ENCODE measurements at places on chromosomes 11 and 22.

DNA sequence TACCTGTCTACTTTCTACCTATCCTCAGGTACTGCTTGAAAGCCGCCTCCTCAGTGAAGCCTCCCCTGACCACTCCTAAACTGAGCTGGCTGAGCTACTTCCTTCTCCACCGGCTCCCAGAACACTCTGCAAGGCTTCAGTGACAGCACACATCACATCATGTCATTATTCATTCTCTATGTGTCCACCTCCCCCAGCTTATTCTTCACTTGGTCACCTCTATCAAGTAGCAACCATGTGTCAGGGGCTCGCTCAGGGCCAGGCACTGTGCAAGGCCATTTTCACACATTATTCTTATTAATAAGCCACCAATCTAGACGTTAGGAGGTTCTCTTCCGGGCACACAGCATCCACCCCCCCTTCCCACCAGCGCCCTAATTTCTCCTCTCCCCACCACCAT is 3.7 kb upstream of the ELFN2 start:
- DNase-seq = no peak

DNA sequence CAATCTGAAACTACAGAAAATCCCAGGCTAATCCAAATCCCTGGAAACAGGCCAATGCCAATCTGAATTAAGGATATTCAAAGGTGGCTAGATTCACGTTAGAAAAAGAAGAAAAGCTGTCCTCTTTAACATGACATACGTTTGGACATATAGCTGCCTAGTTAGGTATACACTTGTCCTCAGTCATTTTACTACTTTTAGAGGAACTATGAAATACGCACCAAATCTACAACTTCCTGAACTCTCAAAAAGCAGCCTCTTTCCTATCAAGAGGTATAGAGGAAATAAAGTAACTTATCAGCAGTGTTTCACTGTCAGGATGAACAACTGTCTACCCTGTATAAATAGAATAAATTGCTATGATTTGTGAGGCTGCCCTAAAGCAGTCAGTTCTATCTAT is 24.0 kb downstream of the KMT5B start:
- DNase-seq = no peak

DNA sequence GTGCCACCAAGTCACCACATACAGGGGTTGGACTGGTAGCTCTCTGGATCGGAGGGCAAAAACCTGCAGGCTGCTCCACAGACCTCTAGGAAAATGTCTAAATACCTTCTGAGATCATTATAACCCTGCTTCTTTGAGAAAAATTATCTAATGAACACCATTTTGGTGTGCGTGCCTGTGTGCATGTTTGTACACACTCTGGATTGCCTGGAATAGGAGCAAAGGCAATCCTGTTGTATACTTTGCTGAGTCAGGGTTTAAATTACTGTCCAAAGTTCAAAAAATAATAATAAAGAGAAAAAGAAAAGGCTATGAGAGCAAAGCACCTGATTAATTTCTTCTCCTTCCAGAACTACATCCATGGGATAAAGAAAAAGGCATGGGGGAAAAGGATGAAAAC is 11.0 kb downstream of the JAML start:
- no peak for DNase-seq

DNA sequence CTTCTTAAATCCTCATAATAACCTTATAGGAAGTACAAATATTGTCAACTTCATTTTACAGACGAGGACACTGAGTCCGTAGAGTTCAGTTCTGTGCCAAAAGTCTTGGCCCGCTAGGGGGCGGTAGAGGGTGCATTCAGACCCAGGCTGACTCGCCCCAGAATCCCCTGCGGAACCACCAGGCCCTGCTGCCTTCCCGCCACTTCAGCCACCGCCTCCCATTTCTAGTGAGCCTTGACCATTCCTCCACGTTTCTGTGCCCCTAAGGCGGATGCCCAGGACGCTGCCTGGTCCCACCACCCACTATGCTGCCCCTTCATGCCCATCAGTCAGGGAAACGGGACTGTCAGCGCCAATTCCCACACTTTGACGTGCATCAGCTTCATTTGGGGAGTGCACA is 19.1 kb downstream of the SYT13 start:
- no peak for DNase-seq

DNA sequence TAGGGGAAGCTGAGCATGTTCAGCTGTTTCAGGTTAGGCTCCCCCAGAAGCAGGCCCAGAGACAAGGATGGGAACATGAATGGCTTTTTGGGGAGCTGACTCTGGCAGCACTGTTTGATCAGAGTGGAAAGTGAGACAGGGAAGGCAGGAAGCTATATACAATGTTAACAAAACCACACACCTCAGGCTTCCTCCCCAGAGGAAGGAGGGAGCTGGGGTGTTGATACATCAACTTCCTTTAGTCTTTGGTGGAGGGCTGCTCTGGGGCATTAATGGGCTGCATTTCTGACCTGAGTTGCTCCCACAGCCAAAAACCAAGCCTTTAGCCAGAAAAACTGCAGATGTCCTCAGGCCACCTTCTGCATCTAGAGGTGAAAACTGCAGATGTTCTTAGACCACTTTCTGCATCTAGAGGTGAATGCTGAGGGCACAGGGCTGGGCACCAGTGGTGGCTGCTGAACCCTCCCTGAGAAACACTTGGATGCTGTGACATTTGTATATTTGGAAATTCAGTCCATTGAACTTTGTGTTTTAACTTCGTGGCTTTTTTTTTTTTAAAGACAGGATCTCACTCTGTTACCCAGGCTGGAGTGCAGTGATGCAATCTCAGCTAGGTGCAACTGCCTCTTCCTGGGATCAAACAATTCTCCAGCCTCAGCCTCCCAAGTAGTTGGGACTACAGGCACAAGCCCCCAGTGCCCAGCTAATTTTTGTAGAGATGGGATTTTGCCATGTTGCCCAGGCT is 49.9 kb downstream of the KIAA1671 start:
- no peak for DNase-seq

DNA sequence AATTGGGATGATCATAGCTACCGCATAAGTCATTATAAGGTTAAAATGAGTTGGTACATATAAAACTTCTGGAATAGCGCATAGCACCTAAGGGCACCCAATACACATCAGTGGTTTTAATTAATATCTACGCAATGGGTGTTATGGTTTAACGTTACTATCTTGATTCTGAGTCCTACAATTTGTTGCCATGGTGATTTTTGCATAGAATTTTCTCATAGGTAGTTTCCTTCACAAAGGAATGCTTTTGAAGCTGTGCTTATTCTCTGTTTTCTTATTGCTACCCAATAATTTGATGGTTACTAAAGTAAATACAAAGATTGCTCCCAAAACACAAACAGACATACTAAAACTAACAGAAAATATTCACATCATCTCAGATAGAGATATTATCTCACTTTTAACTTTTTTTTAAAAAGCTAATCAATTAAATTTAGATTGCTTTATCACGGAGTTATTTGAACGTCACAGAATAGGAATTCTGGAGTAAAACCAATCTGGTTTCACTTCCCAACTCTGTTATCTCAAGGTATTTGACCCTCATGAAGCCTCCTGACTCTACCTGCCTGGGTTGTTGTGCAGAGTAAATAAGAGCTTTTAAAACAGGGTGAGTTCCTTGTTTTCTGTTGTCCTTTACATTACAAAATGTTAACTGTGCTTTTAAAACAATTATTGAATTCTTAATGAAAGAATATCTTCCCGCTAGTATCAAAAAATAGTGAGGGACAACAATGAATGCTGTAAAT is 635.5 kb upstream of the CCDC90B start:
- DNase-seq = no peak

- no peak for DNase-seq
Measured at GRCh38 chr11:127118811-127119210, 118.2 kb upstream of the KIRREL3 start.

DNA sequence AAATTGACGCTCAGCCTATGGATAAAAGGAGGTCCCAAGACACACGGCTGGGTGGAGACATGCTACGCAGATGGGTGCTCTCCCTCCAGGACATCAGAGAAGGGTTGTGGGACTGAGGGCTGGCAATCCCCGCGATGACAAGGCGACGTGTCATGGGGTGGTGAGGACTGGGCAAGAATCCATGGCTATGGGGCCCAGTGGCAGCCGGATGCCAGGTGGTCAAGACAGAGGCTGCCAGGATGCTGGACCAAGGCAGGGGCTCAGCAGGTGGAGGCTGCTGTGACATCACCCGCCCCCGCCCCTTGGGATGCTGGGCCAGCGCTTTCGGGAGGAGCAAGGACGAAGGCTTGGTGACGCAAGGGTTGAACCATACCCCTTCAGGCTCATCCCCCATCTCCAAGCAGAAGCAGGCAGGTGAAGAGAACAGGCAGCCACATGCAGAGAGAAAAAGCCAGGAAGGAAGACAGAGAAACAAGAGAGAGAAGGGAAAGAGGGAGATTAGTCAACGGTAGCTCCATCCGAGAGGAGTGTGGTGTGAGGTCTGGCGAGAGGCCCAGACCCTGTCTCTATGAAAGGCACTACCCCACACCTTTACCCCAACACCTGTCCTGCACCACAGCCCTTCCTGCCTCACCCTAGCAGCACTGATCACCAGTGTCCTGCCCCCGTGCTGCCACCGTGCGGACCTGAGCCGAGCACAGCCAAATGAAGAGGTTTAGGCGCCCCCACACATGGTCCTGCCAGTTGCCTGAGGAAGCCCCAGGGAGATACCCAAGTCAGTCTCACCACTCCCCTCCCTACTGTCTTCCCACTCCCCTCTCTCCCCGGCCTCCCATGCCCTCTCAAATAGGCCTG is 24.1 kb upstream of the RASL10A start:
- DNase-seq = no peak

DNA sequence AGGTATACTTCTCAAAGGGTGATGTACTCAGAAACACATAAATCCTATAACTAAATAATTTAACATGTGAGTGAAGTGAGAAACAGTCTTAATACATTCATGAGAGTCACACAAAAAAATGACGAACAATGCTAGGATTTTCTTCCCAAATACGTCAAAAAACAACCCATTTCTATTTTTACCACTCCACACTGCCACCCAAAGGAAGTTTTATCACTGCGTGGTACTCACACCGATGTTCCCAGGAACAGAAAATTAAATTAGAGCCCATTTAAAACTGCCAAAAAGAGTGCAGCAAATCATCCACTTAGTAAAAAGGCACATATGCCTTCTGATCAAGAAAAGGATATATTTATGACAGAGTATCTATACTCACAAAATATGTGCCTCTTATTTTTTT is 710.9 kb upstream of the FAT3 start:
- no peak for DNase-seq

GRCh38 chr11:113023228-113023627 is 62.0 kb downstream of the NCAM1 start:
- DNase-seq = no peak

DNA sequence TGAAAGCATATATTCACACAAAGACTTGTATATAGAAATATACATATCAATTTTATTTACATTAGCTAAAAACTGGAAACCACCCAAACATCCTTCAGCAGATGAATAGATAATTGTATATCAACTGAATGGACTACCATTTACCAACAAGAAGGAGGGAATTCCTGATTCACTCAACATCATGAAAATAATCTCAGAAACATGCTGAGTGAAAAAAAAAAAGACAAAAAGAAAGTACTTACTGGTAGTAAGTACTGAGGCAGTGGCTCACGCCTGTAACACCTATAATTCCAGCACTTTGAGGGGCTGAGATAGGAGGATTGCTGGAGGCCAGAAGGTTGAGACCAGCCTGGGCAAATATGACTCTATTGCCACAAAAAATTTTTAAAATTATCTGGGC is 7.4 kb upstream of the IPO7 start:
- DNase-seq = no peak

- DNase-seq = no peak
Measured at GRCh38 chr11:36376009-36376887, 80.2 kb downstream of the PRR5L start.

GRCh38 chr11:73147771-73148681 is 5.9 kb upstream of the FCHSD2 start:
- DNase-seq = no peak

DNA sequence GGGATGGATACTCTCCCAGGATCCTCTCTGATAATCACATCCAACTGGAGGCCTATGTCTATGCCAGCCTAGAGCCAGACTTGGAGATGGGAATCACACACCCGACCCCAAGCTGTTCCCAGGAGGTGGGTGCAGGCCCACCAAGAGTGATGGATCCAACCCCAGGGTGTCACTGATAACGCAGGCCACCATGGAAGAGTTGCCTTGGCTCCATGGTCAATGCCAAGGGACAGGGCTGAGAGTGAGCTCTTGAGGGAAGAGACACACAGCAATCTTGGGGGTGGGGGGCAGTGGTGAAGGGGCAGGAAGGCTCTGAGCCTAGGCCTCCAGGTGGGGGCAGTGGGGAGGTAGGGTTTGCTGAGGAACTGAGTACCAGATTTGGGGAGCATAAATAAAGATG is 16.9 kb downstream of the TUB start:
- no peak for DNase-seq

DNA sequence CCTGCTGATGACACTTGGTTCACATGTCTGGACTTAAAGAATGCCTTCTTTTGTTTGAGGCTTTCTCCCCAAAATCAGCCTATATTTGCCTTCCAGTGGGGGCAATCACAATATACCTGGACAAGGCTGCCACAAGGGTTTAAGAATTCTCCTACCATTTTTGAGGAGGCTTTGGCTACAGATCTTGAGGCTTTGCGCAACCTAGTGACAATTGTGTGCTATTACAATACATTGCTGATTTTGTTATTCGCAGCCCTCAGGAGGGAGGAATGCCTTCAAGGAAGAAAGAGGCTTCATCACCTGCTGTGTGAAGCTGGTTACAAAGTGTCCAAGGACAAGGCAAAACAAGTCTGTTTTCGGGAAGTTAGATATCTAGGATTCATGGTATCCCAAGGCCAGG is 50.8 kb upstream of the OR4C15 start:
- no peak for DNase-seq

- DNase-seq = no peak
Measured at GRCh38 chr11:117458275-117459122, 130.8 kb downstream of the CEP164 start.

DNA sequence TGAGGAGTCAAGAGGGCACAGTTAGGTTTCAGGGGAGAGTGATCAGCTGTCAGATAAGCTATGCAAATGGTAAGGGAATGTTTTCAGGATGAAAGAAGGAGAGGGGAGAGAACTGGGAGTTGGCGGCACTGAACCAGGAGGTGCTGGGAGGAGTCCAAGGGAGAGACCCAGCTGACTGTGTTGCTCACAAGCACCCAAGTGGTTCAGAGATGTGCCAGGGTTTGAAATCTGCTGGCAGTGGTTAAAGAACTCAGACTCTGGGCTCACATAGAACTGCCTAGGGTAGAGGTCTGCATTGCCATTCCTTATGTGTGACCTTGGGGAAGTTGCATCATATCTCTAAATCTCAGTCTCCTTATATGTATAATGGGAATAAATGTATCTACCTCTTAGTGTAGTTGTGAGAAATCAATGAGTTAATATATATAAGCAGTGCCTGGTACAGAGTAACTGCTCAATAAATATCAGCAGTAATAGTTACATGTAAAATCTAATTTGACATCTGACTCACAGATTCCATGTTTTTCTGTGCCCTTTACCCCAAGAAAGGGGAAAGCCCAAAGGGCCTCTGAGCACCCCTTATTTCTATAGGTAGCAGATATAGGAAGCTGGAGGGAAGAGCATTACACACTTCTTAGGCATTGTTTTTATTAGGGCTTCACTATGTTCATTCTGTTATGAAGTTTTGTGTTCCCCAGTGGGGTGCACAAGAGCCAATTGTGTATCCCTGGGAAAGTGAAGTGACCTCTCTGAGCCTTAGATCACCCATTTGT is 66.9 kb upstream of the SESN3 start:
- DNase-seq = no peak

- DNase-seq = no peak
Measured at GRCh38 chr11:121039971-121040613, 16.2 kb downstream of the TBCEL start.

GRCh38 chr22:35582861-35583670 is 34.1 kb downstream of the MB start:
- DNase-seq = peak; percentile 52
